ENCODE measurements at places on chromosomes 13 and 19.
A peak's percentile ranks its signal among the peaks of the same experiment; 100 is the strongest.

- no peak for DNase-seq
Observed at GRCh38 chr13:44664308-44664707, 88.2 kb upstream of the TSC22D1 start.

- no peak for DNase-seq
Observed at GRCh38 chr13:113607056-113607888, 22.7 kb downstream of the TFDP1 start.

GRCh38 chr13:45928843-45929242, 77.3 kb upstream of the SIAH3 start:
- DNase-seq, result peak; percentile 64

DNA sequence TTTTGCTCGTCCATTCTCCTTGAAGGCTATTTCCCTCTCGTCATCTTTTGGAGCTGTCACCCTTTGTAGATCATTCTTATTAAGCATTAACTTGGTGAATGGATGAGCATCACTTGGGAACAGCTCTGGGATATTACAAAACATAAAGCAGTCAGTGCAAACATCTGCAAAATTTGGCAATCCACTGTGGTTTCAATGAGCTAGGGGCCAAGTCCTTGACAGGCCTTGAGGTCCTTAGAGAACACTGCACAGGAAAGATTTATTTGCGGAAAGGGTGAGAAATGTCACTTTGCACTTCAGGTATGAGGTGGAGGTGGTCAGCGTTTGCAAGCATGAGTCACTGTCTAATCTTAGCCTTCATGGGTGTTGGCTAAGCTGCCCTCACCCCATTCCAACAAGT, 239.7 kb upstream of the MAB21L1 start:
- no peak for DNase-seq

Measured in epithelial cell of proximal tubule (primary cell).